Hematopoietic multipotent progenitor cell treated with erythropoietin and hydrocortisone succinate and interleukin-3 and kit ligand, for 15 days (in vitro differentiated cells): ENCODE measurements at places on chromosomes 5 and 9.

- DNase-seq = no peak
These were observed 285.8 kb upstream of the MEF2C start for GRCh38 chr5:89168766-89169165.

DNA sequence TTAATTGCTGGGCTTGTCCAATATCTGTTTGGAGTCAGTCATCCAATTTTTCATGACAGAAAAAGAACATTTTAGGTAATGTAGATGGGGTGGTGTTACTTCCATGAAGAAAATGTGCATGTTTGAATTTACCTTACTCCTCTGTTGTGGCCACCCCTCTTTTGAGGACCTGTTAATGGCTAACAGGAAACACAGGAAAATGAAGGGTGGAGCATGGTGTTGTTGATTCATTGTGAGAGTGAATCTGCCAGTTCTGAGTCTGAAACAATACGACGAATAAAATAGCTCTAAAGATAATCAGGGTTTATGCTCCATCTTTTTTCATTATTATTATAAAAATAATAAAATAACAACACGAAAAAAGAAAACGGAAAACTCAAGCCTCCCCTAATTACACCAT, 335.3 kb downstream of the KDM4C start:
- no peak for DNase-seq

DNA sequence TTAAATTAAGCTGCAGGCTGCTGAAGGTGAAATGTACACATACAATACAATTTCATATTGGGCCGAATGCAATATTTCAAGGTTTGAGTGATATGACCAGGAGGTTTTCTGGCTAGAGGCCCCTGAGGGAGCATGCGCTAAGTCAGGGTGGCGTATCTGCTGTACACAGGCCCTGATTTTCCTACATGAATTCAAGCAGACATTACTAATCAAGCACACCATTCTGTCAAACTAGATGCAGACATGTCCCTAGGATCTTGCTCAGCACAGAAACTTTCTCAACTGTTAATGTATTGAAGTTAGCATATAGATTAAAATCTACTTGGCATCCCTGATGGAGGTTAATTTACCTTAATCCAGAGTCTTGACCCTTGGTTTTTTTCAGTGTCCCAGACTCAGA, 10.7 kb upstream of the LECT2 start:
- no peak for DNase-seq

- DNase-seq = no peak
These were observed 12.3 kb upstream of the TNFSF15 start for GRCh38 chr9:114818178-114818577.

GRCh38 chr5:71522151-71522550, 65.0 kb upstream of the MCCC2 start:
- DNase-seq = no peak

- no peak for DNase-seq
These were observed 138.0 kb downstream of the PIK3R1 start for GRCh38 chr5:68353605-68354004.

- peak; percentile 9 for DNase-seq
These were observed 182.4 kb downstream of the IRX1 start for GRCh38 chr5:3778000-3778550.

GRCh38 chr5:167050568-167051401, 1240.7 kb upstream of the WWC1 start:
- no peak for DNase-seq

- DNase-seq = no peak
These were observed 665.5 kb upstream of the ZNF608 start for GRCh38 chr5:125411744-125412560.

GRCh38 chr9:23662320-23662719, 163.7 kb downstream of the ELAVL2 start:
- no peak for DNase-seq

GRCh38 chr9:95218773-95219172, 98.7 kb downstream of the FANCC start:
- DNase-seq = no peak

GRCh38 chr9:135666534-135667462, 3.7 kb downstream of the LCN9 start:
- no peak for DNase-seq

GRCh38 chr9:126624912-126625311, 11.2 kb downstream of the LMX1B start:
- no peak for DNase-seq

DNA sequence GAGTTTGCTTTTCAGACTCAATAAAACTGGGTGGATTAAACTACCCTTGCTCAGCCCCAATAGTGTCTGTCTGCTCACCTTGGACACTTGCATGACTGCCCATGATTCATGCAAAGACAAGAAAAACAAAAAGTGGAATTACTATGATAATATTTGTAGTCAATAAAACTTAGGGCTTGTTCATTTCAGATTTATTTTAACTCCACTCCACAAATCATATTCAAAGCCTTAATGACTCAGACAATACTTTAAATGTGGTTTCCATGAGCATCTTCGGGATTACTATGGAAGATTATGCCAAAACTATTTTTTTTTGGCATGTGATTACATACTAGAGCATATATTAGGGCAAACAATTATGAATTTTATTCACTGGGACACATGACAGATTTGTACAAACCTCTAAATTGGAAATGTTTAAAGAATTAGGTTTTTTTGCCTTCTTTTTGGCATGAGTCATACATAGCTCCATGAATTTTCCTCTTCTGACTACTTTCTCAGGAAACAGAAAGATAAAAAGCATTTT, 468.9 kb downstream of the ACTL7B start:
- no peak for DNase-seq

DNA sequence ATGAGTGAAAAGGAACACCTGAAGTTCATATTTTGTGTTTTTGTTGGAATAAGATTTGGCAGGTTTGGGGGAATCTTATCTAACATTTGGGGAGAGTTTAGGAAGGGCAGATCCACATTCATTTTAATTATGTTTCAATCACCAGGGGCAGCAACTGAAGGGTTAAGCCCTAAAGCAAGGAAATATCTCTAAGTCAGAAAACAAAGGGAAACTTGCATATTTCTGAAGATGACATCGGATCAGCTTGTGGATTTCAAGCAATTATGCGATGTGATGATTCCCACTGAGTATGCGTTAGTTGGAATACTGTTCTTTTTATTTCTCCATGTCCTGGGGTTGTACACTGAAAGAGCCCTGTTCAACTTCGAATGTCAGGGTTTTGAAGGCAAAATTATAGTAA, 59.8 kb upstream of the NFIB start:
- no peak for DNase-seq

DNA sequence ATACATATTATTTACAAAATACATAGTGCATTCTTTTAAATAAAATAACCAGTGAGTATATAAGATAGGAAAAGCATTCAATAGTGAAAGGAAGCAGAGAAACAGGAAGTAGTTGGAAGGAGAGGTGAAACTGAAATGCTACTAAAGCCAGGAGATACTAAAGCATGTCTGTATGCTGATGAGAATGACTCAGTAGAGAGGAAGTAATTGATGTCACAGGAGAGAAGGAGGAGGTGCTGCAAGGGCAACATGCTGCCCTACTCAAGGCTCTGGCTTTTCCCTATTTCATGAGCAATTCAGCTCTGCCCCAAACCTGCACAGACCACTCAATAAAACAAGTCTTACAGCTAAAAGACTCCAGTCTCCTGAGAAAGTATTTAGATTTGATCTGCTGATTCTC, 108.5 kb upstream of the TXNDC8 start:
- DNase-seq = no peak

DNA sequence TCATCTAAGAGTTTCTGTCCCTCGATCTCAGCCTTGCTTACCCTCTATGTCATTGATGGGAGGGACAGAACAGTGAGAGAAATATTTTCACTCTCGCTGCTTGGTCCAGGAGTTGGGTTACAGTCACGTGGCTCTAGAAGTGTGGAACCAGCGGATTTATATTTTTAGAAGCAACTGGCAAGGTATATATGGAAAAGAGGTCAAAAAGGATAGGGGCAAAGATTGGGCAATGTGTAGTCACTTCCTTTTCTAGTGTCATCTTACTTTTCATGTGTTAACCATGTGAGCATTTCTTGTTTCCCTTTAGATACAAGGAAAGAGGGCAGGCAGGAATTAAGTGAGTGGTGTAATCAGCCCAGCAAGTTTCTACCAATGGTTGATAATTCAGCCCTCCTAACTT, 111.5 kb upstream of the ZNF366 start:
- no peak for DNase-seq

DNA sequence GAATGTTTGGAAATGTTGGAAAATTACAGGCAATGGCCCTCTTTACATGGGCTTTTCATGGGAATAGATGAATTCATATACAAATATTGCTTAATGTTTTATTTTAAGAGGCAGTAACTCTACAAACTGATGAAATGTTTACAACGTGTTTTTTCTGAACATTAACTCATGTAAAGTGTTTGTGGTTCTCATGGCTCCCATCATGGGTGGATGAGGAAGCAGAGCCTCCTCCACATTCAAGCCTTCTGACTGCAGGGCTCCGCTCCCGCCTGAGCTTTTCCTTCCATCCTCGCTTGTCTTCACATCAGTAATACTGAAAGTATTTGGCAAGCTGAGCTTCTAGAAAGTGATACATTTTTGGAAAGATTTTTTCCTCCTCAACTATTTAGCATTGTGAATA, 204.2 kb downstream of the ARHGAP26 start:
- DNase-seq = no peak

DNA sequence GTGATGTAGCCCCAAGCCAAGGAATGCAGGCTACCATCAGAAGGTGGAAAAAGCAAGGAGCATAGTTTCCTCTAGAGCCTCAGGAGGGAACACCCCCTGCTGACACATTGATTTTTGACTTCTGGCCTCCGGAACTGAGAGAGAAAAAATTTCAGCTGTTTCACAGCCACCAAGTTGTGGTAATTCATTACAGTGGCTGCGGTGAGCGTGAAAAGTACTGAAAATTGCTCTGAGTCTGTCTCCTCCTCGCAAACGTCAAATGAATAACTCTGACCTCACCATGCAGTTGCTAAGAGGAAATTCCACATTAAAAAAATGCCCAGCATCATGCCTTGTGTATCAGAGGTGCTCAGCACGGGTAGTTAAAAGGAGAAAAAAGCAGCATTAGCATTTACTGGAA, 277.9 kb upstream of the MSX2 start:
- DNase-seq = no peak

- DNase-seq = no peak
These were observed 30.6 kb downstream of the ITGA1 start for GRCh38 chr5:52818360-52818759.

GRCh38 chr5:94901191-94901979, 282.9 kb downstream of the SLF1 start:
- DNase-seq = no peak

- DNase-seq = no peak
These were observed 528.6 kb upstream of the CLINT1 start for GRCh38 chr5:158387499-158387898.

- no peak for DNase-seq
These were observed 60.3 kb upstream of the RIOK2 start for GRCh38 chr5:97243353-97243752.

- peak; percentile 73 for DNase-seq
These were observed 35.3 kb downstream of the NDFIP1 start for GRCh38 chr5:142143878-142144277.

DNA sequence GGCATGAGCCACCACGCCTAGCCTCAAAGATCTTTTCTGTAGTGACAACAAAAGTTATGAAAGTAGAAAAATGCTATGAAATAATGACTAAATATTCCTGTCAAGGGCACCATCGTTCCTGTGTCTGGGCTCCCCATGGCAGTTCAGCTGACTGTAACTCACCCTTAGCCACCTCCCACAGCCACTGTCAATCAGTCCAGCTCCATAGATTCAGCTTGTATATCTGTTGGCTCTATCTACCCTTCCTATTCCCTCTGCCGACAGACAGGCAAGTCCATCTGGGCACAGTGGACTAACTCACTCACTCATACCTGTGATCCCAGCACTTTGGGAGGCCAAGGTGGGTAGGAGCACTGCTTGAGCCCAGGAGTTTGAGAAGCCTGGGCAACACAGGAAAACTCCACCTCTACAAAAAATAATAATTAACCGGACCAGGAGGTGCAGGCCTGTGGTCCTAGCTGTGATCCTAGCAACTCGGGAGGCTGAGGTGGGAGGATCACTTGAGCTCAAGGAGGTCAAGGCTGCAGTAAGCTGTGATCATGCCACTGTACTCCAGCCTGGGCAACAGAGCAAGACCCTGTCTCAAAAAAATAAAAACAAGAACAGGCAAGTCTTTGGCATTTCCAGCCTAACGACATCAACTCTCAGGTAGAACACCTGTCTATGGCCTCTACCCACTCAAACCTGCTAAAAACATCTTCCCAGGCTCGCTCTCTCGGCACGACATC, 6.2 kb downstream of the CAMSAP1 start:
- DNase-seq = no peak

GRCh38 chr5:24226479-24226878, 418.3 kb downstream of the CDH10 start:
- DNase-seq = no peak

- no peak for DNase-seq
These were observed 1.6 kb downstream of the SOWAHA start for GRCh38 chr5:132814503-132815294.

- DNase-seq = no peak
These were observed 10.5 kb upstream of the SPATA31E1 start for GRCh38 chr9:87872079-87872624.

DNA sequence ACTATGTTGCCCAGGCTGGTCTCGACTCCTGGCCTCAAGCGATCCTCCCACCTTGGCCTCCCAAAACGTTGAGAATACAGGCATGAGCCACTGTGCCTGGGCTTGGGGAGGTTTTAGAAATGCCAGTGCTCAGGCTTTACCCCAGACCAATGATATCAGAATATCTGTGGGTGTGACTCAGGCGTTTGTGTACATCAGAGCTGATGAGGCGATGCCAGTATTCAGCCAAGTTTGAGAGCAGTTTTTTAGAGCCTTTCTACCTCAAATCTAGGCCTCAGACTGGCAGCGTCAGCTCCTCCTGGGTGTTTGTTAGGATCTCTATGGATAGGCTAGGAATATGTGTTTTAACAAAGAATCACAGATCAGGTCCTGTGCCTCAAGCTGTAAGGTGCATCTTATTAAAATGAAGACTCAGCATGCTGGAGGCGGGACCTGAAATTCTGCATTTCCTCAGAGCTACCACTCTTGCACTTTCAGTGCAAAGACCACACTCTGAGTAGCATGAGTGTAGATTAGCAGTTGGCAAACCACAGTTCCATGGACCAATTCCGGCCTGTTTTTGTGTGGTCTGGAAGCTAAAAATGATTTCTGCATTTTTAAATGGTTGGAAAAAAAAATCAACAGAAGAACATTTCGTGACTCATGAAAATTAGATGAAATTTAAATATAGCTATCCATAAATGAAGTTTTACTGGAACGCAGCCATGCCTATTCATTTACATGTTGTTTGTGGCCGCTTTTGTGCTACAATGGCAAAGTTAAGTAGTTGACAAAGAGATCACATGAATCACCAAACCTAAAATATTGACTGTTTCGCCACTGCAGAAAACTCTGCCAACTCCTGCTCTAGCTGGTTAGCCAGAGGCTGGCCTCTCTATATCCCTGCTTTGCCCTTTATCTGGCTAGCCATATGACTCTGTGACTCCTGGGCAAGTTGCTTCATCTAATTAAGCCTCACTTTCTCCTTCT, 92.2 kb downstream of the KLF4 start:
- no peak for DNase-seq

GRCh38 chr9:38342532-38342931, 50.0 kb upstream of the ALDH1B1 start:
- no peak for DNase-seq
